Activated effector memory CD4-positive, alpha-beta T cell treated with Interleukin-2 at 50 U/mL for 16 hours (primary cell): ENCODE measurements at places on chromosomes 6 and 20.

GRCh38 chr20:45828589-45828988 is 1.5 kb upstream of the TNNC2 start:
- DNase-seq, result no peak

- no peak for DNase-seq
These were observed 52.0 kb downstream of the FRK start for GRCh38 chr6:116008470-116009243.

DNA sequence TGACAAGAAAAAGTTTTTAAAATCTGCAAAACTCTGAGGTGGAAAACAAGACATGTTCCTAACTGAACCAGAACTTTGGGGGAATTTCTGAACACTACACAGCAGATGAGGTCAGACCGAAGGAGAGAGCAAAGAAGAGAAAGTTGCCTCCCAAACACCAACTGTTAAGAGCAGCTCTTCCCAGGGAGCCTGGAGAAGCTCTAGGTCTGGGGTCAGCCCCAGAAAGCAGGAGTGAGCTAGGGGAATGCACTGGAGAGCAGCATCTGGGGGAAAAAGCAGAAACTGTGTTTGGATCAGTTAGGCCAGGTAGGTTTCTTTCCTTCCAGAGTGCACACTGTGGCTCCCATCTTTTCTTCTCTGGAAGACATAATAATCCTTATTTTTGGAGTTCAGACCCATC is 41.3 kb downstream of the FKBP5 start:
- no peak for DNase-seq

DNA sequence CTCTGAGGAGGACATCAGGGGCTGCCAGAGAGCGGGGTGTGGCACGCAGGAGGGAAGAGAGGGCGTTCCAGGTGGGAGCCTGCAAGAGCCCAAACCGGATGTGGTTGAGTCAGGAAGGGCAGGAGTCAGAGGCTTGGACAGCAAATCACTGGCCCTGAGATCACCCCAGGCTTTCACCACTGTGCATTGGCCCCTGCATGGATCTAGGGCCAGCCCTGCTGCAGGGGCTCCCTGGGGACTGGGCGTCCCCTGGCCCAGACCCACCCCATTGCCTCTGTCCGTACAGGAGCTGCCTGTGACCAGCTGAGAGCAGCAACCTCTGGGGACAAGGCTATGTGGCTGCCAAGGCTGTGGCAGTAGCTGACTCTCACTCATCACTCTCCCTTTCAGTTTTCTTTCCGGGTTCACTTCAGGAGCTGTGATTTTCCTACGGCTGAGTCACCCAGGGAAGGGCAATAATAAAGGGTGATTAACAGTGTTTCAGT is 33.9 kb downstream of the KCNK17 start:
- DNase-seq, result no peak

DNA sequence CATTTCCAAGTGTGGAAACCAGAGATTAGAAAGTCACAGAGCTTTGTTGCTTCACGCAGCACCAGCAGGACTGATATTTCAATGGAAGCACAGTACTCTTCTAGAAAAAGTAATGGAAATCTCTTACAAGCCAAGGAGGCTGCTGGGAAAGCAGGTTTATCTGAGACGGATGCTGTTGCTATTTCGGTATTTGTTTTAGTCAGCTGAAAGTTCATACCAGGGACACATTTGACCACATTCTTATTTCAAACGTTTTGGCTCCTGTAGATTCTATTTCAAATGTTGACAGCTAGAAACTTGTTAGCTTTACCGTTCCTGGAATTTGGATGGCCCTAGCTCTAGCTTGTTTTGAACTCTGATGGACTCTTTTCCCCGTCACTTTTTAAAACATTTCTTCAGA is 3.7 kb upstream of the TMEM242 start:
- DNase-seq, result no peak

- no peak for DNase-seq
These were observed 64.2 kb upstream of the XRN2 start for GRCh38 chr20:21238818-21239536.

DNA sequence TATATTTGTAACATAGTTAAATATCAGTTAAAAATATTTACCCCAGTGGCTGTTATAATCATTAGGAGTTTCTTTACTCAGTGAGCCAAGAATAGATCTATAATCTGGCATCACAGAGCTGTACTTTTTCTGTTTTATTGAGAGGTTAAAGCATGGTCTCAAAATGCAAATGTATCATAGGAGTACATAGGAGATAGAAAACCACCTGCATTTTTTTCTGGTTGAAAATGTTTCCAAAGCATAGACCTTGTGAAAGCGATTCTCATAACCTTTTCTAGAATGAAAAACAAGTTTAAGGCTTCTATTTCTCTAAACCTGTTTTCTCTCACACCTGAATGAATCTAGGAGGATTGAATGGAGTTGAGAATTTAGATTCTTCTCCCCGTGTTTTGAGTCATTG is 14.4 kb downstream of the KCNQ5 start:
- DNase-seq, result no peak

DNA sequence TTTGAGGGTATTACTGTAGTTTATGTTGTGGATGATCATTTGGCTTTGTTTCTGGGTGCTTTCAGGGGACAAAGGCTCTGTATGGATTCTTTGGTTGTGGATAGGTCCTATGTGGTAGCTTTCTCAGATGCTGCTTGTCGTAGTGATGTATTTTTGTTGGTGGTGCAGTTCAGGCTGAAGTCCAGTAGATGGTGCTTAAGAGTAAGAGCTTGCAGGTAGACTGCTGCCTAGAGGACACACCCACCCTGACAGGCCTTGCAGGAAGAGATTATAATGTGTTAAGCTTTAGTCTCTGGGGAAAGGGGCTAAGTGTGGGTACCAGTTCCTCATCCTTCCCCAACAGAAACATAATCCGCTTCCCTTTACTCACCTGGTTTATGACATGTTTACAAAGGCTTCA is 62.6 kb upstream of the ADGRB3 start:
- no peak for DNase-seq

GRCh38 chr6:156310701-156311100 is 466.5 kb upstream of the ARID1B start:
- no peak for DNase-seq

- DNase-seq, result no peak
These were observed 17.2 kb upstream of the DEK start for GRCh38 chr6:18281564-18281963.

DNA sequence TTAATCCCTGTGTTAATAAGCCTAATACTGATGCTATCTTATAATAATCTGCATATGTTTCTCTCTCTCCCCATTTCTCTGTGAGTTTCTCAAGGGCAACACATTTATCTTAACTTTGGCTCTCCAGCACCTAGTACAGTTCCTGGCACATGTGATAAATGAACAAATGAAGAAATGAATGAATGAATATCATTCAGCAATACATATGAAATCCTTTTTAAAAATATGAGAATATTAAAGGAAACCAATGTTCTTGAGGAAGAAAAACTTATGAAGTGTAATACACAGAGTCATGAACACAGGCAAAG is 55.9 kb downstream of the PIGU start:
- DNase-seq, result no peak

- DNase-seq, result no peak
These were observed 39.1 kb upstream of the DDR1 start for GRCh38 chr6:30845183-30845582.

DNA sequence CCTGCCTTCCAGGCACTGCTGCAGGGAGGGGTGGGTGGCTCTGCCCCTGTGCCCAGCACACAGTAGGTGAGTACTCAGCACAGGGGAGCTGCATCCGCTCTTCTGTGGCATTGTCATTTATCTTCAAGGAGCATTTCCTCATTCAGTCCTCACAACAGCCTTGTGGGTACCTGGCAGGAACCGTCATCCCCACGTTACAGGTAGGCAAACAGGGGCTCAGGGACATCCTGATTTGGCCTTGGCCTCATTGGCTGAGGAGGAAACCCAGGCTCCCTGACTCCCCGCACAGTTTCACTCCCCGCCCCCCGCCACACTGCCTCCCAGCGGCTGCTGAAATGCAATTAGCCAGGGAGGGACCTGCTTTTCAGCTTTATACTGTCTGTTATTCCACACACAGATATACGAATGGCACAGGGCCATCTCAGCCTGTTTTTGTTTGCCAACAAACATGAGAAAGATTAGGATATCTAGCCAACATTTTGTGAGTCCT is 24.2 kb upstream of the PNPLA1 start:
- no peak for DNase-seq

DNA sequence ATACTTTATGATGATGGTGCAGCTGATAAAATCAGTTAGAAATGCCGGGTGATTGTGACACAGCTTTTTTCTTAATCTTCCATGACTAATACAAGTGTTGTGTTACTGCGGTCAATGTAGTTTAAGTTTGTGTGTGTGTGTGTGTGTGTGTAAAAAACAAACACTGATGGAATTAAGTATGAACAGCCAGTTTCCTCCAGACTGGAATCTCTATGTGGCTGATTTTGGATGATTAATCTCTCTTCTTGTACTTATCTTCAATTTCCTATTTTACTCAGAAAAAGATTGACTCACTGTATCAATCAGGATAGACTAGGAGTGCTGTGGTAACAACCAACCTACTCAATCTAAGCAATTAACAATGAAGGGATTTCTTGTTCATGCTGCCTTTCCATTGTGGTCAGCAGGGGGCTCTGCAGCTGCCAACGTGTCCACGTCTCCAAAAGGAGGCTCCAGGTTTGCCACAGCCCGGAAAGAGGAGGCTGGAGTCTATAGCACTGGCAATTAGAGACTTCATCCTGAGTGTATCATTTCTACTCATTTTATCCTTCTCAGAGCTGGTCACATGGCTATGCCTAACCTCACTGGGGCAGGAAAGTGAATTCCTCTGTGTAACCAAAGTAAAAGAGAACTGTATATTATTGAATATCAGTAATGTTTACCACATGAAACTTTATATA is 107.7 kb downstream of the CD109 start:
- no peak for DNase-seq

- no peak for DNase-seq
These were observed 12.1 kb downstream of the MAVS start for GRCh38 chr20:3858689-3859088.

DNA sequence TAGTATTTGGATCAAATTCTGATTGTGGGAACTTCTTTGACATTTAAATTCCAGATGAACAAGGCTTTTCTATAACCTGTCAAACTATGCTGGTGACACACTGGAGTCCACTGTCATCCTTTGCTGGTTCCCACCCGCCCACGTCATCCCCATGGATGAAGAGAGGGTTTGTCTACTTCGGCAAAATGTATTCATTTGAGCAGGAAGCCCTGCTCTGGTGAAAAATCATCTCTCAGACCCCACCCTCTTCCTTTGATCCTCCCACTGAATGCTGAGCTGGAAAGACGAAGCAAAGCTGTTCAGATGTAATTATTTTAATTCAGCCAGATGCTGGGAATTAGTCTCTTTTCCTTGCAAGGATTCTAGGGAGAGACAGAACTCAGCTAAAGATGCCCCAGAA is 50.5 kb downstream of the CPNE5 start:
- DNase-seq, result no peak
